ENCODE measurements at places on chromosomes 2 and 18.

- DNase-seq: peak; percentile 26
Observed at GRCh38 chr2:14941151-14941631, 308.7 kb downstream of the LRATD1 start.

DNA sequence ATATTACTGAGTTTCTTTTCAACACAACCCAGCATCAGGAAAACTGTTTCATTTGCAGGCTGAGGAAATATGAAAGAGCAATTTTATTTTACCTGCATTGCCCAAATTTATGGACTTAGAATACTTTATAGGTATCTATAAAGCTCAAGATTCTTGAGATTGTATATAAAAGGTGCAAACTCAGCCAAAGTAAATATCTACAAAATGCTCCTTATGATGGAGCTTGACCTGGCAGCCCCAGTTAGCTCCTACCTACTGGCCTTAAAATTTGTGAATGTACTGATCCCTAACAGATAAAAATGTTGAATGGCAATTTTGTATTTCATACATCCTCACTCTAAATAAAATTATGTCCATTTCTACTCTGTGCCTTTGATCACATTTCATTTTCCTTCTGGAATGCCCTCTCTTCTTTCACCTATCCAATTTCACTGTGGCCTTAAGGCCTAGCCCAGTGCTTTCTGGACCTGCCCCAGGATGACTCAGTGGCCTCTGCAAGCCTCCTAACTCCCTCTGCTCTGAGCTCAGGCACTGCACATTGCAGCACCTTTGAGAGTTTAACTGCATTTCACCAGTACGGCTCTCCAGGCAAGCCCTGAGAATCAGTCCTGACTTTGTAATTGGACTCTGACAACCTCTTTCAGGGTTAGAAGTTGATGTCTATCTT, 125.9 kb downstream of the ANTXR1 start:
- peak; percentile 78 for DNase-seq

GRCh38 chr2:219672406-219672805, 45.0 kb downstream of the SLC4A3 start:
- DNase-seq: no peak

- no peak for DNase-seq
Observed at GRCh38 chr18:48940854-48941611, 9.7 kb downstream of the SMAD7 start.

- peak; percentile 55 for DNase-seq
Observed at GRCh38 chr2:127261804-127262406, 32.0 kb downstream of the ERCC3 start.

DNA sequence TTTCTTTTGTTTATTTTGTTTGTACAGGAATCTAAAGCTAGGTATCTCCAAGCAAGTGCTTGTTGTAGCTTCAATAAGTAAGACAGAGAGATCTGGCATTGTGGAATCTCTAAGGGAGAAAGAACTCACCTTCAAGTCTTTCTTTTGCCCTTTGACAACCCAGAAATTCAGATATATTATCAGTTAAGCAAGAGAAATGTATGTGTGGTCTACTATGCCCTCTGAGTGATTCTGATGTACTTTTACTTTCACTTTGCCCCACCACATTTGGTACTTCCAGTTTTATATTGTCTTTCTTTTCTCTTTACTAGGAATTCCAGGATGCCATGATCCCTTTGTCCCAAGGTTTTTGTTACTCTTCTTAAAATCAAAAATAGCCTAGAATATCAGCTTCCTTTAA, 259.6 kb upstream of the PIK3C3 start:
- DNase-seq: no peak

DNA sequence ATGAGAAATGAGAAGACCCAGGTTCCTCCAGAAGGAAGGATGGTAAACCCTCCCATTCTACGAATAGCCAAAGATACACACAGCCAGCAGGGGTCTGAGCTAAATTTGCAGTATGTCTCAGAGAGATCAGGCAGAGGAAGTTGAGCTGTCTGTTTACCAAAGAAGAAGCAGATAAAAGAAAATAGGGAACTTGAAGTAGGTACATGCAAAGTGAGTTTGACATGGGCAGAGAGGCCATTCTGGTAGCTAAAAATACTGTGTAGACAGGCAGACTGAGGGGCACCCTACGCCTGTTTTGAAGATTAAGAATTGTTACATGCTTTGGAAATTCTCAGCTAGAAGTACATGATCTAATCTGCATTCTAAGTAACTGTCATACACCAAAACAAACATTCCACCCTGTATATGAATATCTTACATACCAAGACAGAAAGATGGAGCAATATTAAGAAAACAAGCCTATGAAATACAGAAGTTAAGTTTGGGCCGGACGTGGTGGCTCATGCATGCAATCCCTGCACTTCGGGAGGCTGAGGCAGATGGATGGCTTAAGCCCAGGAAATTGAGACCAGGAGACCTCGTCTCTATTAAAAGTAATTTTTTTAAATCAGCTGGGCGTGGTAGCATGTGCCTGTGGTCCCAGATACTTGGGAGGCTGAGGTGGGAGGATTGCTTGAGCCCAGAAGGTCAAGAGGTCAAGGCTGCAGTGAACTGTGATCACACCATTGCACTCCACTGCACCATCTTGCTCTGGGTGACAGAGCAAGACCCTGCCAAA, 157.9 kb downstream of the ANKRD44 start:
- peak; percentile 47 for DNase-seq

All from fibroblast of skin of right quadriceps (primary cell).